CD4-positive, alpha-beta memory T cell (primary cell): ENCODE measurements at places on chromosomes 11 and 22. TPM values are rescaled to one million over a fixed set of nuclear protein-coding genes. Genes with fewer than 3 reads are reported as not detected.

SLC16A8 gene
- polyA plus RNA-seq, result not detected

- no peak for DNase-seq
Observed at GRCh38 chr22:19795617-19796008, 35.0 kb downstream of the TBX1 start.

NPAS4 gene
- not detected for polyA plus RNA-seq

DRG1 gene
- 128 TPM for polyA plus RNA-seq

DNA sequence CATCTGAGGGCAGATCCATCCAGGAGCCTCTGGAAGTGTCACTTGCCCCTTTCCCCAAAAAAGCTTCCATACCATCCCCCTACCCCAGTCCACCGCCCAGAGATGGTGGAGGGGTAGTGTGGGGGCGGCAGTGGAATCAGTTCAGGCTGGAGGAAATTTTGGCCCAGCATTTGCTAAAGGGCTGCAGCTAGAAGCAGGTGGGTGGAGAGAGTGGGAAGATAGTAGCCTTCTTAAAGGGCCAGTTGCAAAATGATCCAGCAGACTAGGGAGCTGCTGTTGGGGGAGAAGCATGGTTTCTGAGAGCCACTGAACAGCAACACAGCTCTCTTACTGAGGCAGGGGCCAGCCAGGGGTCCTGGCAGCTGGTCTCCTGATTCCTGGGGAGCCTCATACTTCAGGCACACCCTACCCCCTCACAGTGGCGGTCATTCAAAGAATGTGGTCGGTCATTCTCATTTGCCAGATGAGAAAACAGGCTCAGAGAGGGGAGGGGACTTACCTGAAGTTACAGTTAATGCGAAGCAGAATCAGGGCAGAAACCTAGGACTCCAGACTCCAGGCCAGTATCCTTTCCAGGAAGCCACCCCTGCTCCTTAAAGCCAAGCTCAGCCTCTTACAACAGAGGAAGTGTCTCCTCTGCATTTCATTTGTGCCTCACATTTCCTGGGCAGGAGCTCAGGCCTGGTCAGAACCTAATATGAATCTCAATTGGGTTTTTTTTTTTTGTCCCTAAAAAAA, 5.4 kb downstream of the SEC14L2 start:
- DNase-seq, result no peak

YIF1A gene
- polyA plus RNA-seq, result 77.5 TPM

ZP1 gene
- polyA plus RNA-seq, result 0.50 TPM

- no peak for DNase-seq
Observed at GRCh38 chr11:76669901-76670484, 554 bp downstream of the LRRC32 start.

GRCh38 chr22:26485806-26486390, 2.2 kb downstream of the SRRD start:
- no peak for DNase-seq

GRCh38 chr22:39655831-39656230, 85.3 kb downstream of the CACNA1I start:
- DNase-seq, result no peak

DNA sequence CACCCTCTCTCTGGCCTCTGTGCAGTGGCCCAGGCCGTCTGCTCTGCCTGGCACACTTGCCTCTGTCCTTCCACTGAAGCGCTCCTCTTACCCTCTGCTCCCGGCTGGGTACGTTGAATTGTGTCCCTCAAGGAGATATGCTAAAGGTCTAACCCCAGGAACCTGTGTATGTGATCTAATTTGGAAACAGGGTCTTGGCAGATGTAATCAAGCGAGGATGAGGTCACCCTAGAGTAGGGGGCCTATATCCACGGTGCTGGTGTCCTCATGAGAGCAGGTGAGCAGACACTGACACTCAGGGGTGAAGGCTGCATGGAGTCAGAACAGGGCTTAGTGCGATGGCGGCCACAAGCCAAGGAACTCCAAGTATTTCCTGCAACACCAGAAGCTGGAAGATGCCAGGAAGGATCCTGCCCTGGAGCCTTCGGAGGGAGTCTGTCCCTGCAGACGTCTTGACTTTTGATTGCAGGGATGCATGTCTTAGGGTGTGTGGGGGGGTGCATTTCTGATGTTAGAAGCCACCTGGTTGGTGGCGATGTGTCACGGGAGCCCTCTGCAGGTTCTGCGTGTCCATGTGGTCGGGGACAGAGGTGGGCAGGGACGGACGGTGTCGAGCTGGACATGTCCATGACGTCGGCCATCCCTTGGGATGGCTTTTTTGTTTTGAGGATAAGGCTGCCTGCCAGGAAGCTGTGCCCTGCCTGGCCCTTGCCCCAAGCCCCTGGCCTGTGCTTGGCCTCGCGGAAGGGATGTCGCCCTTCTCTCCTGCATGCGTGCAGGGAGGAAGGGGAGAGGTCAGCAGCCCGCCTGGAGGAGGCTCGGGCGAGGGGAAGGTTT, 68.6 kb downstream of the LRP5 start:
- no peak for DNase-seq

- DNase-seq, result peak; percentile 54
Observed at GRCh38 chr11:36492724-36493304, 17.3 kb downstream of the TRAF6 start.

- no peak for DNase-seq
Observed at GRCh38 chr11:104799251-104799650, 99.0 kb downstream of the CASP12 start.

DNA sequence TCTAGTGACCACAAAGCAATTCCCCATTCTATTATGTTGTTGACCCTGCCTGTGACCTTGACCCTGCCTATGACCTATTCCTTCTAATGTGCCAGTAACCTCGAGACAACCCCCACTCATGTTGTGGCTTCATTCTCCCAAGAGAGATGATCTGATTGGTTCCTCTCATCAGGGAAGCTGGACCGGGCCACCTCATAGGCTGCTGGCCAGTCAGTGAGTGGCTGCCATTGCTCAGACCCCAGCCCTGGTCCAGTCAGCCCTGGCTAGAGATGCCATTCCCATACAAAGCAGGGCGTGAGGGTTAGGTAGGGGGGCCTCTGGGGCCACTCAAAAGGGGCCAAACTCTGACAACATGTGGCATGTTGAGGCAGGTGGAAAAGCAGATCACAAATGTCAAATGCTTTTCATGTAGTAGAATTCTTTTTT, 11.9 kb downstream of the SLC29A2 start:
- DNase-seq, result no peak

SLC37A2 gene
- polyA plus RNA-seq, result not detected

DNA sequence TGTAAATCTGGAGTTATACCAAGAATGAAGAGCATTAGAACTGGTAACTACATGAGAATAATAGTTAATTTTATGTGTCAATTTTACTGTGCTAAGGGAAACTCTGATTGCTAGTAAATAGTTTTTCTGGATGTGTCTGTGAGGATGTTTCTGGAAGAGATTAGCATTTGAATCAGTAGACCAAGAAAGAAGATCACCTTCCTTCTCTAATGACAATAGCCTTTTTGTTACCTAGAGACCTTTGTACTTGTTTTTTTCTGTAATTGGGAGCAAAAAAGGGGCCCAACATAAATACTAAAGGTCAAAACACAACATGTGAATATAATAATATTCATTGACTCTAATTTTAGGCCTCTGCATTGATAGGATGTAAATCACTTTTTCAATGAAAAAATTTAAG, 100.6 kb downstream of the DLG2 start:
- no peak for DNase-seq

DNA sequence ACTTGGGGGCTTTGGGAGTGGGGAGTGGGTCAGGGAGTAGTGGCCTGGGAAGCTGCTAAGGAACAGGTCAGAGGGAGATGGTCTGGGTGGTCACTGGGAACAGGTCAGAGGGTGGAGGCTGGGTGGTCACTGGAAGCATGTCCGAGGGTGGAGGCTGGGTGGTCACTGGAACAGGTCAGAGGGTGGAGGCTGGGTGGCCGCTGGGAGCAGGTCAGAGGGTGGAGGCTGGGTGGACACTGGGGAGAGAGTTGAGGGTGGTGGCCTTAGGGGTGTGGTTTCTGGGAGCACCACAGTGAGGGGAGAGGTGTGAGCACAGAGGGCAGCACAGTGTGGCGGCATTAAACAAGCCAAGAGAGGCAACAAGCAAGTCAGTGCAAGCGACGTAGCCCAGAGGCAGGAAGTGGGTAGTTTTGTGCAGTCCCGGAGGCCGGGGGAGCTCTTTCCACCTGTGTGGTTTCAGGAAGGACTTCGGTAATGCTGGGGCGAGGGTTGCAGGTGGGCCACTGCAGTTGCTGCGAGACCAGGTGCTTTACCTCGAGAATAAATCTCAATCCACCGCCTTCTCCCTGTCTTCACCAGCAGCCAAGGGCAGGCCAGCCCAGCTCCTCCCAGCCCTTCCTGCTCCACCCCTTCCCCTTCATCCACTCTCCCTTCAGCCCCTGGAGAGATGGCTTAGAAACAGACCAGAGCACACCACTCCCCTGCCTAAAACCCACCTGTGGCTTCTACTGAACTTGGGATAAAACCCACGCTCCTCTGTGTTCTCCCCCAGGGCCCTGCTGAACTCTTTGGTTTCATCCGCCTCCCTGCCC, 3.2 kb upstream of the CACNA1I start:
- DNase-seq, result peak; percentile 52

C22orf31 gene
- polyA plus RNA-seq, result not detected

DNA sequence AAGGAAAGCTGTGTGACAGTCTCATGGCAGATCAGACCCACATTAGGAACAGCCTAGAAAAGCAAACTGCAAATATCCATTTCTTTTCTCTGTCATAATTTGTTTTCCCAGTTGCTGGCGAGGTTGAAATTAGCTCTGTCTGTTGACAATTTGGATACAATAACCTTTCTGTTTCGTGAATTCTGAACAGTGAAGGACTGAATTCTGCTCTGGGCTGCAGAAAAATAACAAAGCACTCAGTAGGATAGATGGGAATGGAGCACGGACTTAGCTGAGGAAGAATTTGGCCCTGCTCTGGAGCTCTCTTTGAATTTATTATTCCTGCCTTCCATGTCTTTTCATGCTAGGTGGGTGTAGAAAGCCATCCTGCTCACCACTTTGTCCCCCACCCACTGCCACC, 140.3 kb downstream of the RRAS2 start:
- no peak for DNase-seq

DNA sequence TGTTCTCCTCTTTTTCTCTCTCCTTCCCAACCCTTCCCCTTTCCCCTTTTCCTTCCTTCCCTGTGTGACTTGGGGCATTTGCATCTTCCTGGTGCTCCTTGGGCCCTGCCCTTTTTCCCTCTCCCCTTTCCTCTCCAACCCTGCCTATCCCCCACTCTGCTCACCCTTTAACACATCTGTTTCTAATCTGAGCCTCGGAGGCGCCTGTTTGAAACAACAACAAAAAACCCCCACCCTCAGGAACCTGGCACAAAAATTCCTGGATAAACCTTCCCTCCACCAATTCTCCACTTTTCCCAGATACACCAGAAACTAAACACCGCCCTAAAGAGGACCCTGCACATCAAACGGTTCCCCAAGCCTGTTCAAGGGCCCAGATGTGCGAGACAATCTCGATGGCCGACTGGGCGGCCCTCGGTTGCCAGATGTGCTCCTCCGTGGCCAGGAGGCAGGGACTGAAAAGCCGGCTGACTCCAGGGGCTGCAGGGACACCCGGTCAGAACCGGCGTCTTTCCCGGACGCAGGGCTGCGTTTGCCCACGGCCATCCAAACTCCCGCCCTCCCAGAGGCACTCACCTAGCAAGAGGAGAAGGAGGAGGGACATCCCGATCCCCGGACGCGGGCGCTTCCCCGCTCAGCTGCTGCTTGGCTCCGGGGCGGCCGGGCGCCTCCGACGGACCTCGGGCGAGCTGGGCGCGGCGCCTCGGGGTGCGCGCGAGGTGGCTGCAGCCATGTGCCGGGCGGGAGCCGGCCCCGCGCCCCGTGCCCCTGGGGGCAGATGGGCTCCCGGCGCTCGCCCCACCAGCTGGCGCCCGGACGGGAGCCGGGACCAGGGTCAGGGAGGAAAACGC, 486 bp downstream of the CLMP start:
- no peak for DNase-seq

OR4D10 gene
- not detected for polyA plus RNA-seq

DNA sequence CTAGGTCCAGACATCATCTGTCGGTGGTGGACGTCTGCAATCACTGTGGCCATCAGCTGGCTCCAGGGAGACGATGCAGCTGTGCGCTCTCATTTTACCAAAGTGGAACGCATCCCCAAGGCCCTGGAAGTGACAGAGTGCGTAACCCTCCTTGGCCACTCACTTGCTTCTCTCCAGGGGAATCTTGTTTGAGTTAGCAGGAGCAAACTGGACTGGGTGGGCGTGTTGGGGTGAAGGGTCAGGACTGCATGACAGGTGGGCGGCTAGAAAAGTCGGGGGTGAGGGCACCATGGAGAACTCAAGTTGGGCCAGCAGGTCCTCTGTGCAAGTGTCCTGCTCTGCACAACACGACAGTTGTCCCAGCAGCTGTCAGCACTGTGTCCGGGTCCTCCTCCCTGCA, 16.2 kb downstream of the SHISA8 start:
- DNase-seq, result no peak

DNA sequence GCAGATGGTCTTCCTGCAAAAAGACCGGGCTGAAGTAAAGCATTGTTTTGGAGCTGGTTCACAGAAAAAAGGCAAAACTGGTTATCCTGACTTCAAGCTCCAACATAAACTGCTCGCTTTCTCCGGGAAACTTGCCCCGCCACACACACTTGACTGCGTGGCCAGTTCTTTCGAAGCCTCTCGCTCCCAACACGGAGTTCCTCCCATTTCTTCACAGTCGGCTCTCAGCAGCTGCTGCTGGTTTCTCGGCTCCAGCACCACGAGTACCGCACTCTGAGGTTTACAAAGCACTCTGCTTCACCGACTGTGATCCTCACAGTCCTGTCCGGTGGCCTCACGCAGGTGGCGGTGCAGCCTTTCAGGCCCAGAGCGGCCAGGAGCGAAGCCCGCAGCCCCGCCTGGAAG, 264 bp downstream of the CHEK1 start:
- no peak for DNase-seq

ISX gene
- not detected for polyA plus RNA-seq

OR5B17 gene
- not detected for polyA plus RNA-seq

GPR83 gene
- not detected for polyA plus RNA-seq

GRCh38 chr11:109785714-109786113, 307.5 kb upstream of the ZC3H12C start:
- DNase-seq, result no peak

BACE1-AS gene
- polyA plus RNA-seq, result not detected

DNA sequence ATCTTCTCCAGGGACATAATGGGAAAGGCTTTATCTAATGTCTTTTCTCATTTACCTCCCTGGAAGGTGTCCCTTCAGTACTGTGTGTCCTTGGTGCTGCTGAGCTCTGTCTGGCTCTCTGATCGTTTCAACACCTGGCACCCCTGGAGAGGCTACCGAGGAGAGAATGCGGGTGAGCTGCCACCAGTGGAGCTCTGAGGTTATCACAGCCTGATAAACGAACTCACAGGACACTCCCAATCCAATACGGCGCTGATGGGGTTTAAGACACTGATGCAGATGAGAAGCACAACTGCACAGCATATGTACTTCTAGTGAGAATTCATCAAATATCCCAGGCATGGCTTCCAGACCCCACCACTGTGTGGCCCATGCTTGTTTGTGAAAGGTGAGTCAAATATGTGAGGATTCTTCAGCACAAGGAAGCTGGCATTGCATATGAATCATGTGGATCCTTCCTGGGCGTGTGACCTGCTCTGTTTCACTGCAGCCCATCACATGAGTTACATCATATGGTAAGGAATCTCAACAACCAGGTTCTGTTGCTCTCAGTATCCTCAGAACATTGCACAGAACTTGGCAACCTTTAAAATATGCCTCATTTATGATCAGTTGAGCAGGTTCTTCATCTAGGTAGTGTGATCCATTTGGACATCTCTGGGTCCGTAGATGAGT, 34.8 kb upstream of the VWA5A start:
- DNase-seq, result no peak
